Omental fat pad (tissue), 4 donors: ENCODE measurements at places on chromosomes 16 and 17.

GRCh38 chr17:65438708-65439294 lies 122.6 kb downstream of the AXIN2 start:
- DNase-seq: no peak

DNA sequence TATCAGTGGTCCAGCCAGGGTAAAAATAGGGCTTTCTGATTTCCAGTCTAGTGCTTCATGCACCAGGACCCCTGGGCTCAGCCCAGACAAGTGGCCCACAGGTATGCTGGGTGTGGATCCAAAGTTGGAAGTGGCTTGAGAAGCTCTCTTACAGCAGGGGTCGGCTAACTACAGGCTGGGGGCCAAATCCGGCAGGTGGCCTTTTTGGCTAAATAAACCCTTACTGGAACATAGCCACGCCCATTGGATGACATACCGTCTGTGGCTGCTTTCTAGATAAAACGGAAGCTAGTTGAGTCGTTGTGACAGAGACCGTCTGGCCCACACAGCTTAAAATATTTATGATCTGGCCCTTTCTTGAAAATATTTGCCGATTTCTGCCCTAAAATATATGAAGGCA lies 119.0 kb upstream of the CDC42EP4 start:
- DNase-seq: no peak

DNA sequence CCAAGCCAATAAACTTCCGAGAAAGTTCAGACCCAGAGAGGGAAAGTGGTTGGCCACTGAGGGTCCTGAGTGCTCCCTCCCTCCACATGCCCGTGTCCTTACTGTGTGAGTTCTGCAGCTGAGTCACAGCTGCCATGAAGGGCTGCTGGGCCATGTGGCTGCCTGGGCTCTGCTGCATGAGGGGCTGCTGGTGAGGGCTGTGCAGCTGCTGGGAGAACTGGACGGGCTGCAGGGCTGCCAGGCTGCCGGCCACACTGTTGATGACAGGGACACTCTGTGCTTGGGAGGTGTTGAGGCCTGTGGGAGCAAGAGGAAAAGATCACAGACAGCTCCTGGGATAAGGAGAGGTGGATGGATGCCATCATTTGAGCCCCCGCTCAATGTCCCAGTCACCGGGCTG lies 44.0 kb downstream of the HNF1B start:
- DNase-seq: no peak

GRCh38 chr17:55264278-55264644 lies 499 bp upstream of the HLF start:
- DNase-seq: no peak

- DNase-seq: no peak
Measured at GRCh38 chr17:77968788-77969187, 10.3 kb downstream of the TNRC6C start.

GRCh38 chr16:80693553-80693952 lies 110.8 kb downstream of the CDYL2 start:
- no peak for DNase-seq
